ENCODE measurements at places on chromosomes 1 and 21.
A peak's percentile ranks its signal among the peaks of the same experiment; 100 is the strongest.

- no peak for DNase-seq
Measured at GRCh38 chr1:86557739-86558138, 10.9 kb downstream of the CLCA4 start.

DNA sequence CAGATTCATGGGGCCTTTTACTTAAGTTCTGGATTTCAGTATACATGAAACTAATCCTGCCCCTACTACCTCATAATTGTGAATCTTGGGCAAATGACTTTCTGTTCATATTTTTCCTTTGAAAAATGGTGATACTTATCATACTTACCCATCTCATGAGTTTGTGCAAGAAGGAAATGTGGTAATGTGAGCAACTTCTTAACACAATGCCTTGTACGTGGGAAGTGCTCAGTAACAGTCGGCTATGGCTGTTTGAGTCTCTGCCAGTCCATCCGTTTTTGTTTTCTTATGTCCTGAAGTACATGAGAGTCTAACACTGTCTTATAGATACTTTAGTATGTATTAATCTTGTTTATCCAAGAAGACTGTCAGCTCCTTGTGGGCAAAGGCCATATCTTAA is 86.5 kb downstream of the PATJ start:
- no peak for DNase-seq

GRCh38 chr1:156090840-156091188 is 8.5 kb upstream of the MEX3A start:
- peak; percentile 88 for DNase-seq

GRCh38 chr1:181656491-181656890 is 173.2 kb downstream of the CACNA1E start:
- DNase-seq: no peak

All from femur (tissue), 1 donor.